ENCODE measurements at places on chromosomes 7 and 10. TPM values are rescaled to one million over a fixed set of nuclear protein-coding genes. Genes with fewer than 3 reads are reported as not detected.
A peak's percentile ranks its signal among the peaks of the same experiment; 100 is the strongest.

DNA sequence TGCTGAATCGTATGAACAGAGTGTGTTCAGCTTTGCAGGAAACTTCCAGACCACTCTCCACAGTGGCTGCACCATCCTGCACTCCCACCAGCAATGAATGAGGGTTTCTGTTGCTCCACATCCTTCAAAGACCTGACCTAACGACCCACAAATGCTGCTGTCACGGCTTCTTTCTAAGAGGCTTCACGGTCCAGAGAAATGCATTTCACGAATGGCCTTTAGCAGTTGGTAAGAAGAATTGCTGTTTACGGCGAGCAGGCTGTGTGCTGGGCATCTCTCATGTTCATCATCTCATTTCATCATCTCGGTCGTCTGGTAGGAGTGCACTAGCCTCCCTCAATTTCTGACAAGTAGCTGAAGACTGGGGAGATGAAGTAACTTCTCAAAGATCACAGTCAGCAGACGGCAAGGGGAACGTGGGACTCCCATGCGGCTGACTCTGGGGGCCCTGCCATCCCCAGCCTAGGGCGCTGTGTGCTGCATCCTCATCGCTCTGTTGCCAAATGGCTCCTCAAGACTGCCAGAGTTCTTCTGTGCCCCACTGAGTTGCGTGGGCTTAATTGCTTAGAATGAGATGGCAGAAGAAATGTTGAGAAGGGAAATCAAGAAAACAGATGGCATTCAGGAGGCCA lies 72.9 kb downstream of the ADARB2 start:
- no peak for DNase-seq

DNA sequence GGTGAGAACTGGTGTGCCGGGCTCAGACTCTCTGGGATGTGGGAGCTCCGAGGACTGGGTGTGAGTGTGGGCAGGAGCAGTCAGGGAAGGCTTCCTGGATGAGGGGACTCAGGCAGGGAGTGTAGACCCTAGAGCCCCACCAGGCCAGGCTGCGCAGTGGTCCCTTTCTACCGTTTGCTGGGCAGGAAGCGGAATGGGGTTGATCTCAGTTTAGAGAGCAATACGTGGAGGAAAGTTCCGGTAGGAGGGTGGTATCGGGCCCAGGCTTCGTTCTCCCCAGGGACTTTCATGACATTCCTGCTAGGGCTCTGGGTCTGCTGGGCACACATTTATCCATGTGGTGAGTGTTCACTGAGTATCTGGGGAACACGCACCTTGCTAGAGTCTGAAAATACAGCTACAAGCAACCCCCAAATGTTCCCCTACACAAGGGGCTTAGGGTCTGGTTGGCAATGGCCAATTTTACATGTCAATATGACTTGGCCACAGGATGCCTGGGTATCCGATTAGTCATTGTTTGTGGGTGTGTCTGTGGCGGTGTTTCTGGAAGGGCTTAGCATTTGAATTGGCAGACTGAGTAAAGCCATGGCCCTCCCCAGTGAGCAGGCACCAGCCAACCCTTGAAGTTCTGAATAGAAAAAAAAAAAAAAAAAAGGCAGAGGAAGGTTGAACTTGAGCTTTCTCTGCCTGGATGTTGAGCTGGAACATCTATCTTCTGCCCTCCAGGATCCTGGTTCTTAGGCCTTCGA lies 20.8 kb downstream of the GHRHR start:
- DNase-seq: peak; percentile 74

GRCh38 chr10:15491856-15492642 lies 121.0 kb upstream of the FAM171A1 start:
- DNase-seq: no peak

- no peak for DNase-seq
These were observed 1.3 kb downstream of the GUSB start for GRCh38 chr7:65980478-65981250.

DNA sequence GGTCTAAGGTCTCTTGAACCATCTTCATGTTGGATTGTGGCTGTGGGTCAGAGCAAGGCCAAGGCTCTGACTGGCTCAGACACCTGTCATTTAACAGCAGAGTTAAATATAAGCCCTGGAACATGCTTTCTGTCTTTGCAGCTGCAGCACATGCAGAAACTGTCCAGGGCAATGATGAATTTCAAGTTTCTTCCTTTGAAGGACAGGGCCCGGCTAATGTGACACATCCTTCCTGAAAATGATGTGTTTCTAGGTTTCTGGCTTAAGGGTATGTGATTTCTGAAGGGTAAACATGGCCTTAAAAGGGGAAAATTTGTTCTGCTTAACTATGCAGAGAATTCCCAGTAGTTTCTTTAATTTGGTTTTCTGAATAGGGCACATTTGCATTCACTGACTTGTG lies 34.0 kb upstream of the SLC35B4 start:
- no peak for DNase-seq

- DNase-seq: no peak
These were observed 726.4 kb downstream of the KCNMA1 start for GRCh38 chr10:76911184-76911583.

GRCh38 chr10:26725837-26726727 lies 28.6 kb downstream of the PDSS1 start:
- DNase-seq: peak; percentile 55

DNA sequence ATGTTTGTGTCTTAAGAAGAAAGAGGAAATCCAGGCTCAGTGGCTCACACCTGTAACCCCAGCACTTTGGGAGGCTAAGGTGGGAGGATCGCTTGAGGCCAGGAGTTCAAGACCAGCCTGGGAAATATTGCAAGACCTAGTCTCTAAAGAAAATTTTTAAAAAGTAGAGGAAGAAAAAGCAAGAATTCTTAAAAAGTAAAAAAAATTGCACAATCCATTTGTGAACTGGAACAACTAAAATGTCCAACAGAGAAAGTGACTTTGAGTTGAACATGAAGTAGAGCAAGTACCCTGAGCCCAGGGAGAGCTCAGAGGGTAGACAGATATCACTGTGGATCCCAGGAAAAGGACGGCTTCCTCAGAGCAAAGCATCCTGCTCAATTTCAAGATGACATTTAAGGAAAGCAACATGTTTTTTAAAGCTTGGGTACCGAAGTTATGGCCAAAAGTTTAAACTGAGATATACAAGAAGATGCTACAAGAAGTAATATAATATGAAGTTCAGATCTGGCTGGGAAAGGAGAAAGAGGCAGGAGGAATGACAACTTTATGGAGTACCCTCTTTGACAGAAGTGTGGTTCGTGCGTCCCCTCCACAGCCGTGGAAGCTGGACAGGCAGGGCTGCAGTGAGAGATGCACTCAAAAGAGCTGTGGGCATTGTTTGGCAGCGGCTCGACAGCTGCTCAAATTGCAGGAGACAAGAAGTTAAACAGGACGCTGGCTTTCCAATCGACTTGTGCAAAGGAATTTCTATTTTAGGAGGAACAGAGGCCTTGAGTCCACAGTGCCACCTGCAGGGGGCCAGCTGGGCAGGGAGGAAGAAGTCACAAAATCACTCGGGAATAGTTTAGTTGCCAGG lies 201.3 kb downstream of the JCAD start:
- peak; percentile 69 for DNase-seq

DNA sequence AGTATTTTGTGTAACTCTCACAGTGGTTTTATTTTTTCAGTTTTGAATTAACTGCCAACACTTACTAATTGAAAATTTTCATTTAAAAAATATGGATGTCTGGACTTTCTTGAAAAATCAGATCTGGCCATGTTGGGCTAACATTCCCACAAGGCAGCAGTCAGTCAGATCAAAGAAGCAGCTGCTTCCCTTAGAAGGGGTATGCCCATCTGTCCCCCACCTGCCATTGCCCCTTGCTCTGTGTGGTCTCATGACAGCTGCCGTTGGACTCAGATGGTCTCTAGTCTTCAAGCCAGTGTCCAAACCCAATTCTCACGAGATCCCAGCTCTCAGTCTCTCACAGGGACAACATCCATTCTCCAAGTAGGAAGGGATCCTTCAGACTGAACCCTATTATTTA lies 212.1 kb upstream of the GHITM start:
- no peak for DNase-seq

- peak; percentile 57 for DNase-seq
These were observed 87.7 kb upstream of the PRKCQ start for GRCh38 chr10:6667679-6668270.

DNA sequence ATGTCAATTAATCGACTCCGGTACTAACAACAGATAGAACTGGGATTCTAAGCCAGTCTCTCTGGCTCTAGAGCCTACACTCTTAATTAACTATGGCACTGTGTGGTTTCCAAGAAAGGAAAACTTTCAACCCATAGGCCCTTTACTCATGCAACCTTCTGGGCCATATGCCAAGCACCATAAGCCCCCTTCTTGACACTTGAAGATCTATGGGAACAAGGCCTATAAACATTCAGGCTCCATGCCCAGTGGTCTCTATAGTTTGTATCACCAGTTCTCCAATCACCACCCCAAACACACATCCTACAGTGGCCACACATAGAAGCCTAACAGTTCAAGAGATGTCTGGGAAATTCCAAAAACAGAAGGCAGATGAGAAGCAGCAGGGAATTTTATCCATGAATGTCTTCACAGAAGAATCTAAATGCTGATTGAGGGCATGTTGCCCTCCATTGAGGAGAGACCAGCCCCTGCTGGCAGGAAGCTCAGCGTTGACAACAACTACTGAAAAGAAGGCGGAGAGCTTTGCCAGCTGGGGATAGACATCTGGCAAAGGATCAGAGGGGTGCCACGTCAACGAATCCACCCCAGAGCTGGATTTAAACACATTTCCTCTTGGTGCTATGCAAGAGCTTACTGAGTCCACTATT lies 64.4 kb downstream of the GRM3 start:
- no peak for DNase-seq

GRCh38 chr10:14560274-14560673 lies 214.4 kb downstream of the FAM107B start:
- DNase-seq: peak; percentile 99

- no peak for DNase-seq
These were observed 53.9 kb downstream of the SHH start for GRCh38 chr7:155758348-155758747.

DNA sequence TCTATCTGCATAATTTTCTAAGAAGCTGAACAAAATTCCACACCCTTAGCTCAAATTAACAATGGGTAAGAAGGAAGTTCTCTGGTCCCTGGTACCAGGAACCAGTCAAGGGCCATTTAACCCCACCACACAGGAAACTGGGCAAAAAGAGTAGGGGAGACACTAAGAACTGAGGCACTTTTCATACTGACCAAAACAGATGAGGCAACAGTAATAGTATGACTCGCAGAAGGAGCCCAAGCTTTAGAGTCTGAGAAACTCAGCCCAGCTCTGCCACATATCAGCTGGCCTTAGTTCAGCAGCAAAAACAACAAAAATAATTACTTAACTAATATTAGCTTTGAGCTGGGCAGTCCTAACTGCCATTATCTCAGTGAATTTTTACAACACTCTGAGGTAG lies 221.2 kb downstream of the FAM107B start:
- peak; percentile 62 for DNase-seq

DNA sequence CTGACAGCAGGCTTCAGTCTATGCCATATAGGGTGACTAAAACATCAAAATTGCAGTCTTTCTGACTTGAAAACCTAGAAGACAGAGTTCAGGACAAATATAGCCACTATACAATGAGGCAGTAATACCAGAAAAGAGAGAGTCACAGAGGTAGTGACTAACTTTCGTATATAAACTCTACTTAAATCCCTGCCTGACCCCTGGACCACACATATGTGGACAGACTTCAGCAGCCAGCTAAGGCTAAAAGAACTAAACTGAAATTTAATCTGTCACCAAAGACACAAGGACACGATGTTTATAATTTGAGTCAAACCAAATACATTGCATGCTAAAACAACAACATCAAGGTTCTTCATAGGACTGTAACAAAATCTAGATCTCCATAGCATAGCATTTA lies 64.6 kb upstream of the MACROH2A2 start:
- DNase-seq: no peak

DNA sequence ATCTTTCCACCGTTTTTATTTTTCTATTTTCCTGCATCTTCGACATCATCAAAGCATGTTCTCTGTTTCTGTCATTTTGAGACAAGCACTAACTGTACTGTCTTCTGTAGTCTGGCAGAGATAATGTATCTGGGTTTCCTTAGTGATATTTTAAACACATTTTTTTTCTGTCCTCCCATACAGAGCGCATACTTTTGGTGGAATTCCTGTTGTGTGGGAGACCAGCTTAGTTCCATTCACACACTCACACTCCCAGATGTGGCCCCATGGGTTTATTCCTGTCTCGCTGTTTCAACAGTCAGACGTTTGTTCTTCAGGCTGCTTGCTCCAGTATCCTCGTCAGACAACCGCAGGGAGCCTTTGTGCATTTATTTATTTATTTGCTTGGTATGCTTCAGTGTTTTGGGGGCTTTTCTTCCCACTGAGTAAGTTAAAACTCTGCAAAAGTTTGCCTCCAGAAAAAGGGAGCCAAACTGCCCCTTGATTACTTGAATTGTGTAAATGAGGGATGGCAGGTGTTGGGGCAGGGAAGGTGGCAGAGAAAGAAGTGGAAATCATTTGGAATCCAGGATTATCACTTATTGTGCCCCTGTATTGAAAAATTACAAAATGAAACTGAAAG lies 456.8 kb upstream of the KLF6 start:
- DNase-seq: no peak

GRCh38 chr10:61354401-61354975 lies 98.7 kb downstream of the TMEM26 start:
- no peak for DNase-seq

DNA sequence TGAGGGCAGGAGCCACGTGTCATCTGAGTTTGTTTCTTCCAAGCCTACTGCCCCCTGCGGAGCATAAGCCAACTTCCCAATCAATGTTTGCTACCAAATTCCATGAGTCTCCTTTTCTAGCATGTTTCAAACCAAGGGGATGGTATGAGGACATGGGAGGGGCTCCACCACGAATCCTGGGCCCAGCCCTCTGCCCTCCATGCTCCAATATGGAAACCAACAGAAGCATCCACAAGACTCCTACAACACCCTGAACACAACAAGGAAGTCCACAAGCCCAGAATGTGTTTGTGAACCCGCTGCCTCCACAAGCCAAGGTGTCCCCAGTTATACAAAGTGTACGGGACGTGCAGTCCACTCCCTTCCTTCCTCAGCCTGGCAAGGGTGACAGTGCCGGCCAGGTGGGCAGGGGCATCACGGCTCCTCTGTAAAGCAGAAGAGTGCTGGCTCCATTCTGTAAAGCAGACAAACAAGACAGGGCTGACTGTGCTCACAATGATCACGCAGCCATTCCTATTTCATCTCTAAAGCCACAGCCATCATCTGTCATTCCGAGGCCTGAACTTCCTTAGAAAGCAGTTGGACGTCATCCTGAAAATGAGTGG lies 466.1 kb downstream of the PTPRN2 start:
- DNase-seq: no peak

- no peak for DNase-seq
These were observed 7.9 kb upstream of the XPNPEP1 start for GRCh38 chr10:109931163-109931562.

The PLPP4 gene
- 0.13 TPM for total RNA-seq

The AOAH gene
- not detected for total RNA-seq

The TWNK gene
- total RNA-seq: 14.7 TPM

The ZMIZ1 gene
- 9.0 TPM for total RNA-seq

The C7orf33 gene
- not detected for total RNA-seq

The CHAT gene
- not detected for total RNA-seq

The ATOH7 gene
- under 0.01 TPM for total RNA-seq
